ENCODE measurements at places on chromosomes 2 and 18. TPM values are rescaled to one million over a fixed set of nuclear protein-coding genes. Genes with fewer than 3 reads are reported as not detected.

Gene SCLY
- total RNA-seq: 8.8 TPM

Gene KIF5C
- 0.73 TPM for total RNA-seq

Gene SLC19A3
- total RNA-seq: 0.38 TPM

Gene ANKRD62
- not detected for total RNA-seq

Gene PLGLB1
- 3.2 TPM for total RNA-seq

Gene SIX3
- not detected for total RNA-seq

Gene PGAP1
- total RNA-seq: 7.7 TPM

Gene OSBPL1A
- total RNA-seq: 49.4 TPM

Gene KIF1A
- total RNA-seq: 10.2 TPM

Gene DNER
- total RNA-seq: 1.00 TPM

Gene ABCB11
- total RNA-seq: 0.03 TPM

Gene POTEJ
- not detected for total RNA-seq

Gene SF3B1
- total RNA-seq: 144 TPM

Gene NR4A2
- 1.1 TPM for total RNA-seq

Measured in cardiac septum (tissue), 1 donor.